ENCODE measurements at places on chromosomes 12 and 14.

DNA sequence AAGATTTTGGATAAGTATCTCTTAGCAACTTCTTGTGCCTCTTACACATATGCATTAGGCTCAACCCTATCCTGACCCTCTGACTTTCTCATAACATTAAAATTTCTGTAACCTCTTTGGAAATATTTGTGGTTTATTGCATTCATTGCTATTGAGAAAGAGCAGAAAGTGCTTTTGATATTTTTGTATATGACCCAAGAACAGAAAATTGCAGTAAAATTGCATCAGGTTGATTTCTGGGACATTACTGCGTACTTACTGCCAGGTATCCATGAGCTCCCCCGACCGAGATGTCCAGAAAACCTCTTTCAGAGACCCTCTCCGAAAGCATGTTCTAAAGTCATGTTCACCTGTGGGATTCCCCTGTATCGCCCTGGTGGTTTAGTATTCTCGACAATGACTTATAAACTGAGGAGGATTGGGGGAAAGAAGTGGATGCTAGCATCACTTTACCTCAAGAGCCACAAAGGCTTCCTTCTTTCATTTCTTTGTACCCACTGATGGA lies 14.5 kb upstream of the IL22 start:
- no peak for DNase-seq

GRCh38 chr12:96514328-96514727 lies 25.0 kb downstream of the CFAP54 start:
- no peak for DNase-seq

- DNase-seq, result no peak
These were observed 16.2 kb upstream of the DICER1 start for GRCh38 chr14:95173518-95173917.

DNA sequence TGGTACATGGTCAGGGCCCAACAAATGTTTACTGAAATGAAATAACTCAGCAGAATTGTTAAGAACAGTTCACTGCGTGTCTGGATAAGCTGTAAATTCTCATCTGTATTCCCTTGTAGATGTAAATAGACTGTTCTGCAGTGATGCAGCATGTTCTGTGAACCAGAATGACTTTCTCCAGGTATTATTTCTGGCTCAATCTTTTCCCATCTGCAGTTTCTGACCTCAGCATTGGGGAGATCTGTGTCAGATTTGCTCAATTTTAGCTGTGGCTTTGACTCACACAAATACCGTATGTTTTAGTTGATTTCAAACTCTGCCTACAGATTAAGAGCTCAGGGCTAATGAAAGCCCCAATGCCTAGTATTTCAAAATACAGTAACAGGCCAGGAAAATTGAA lies 49.2 kb upstream of the DICER1 start:
- DNase-seq, result no peak

GRCh38 chr14:32865827-32866376 lies 72.8 kb upstream of the NPAS3 start:
- no peak for DNase-seq

- DNase-seq, result peak; percentile 10
These were observed 48.2 kb upstream of the VSX2 start for GRCh38 chr14:74190927-74191575.

GRCh38 chr14:101250948-101251811 lies 310.1 kb upstream of the DIO3 start:
- DNase-seq, result no peak

DNA sequence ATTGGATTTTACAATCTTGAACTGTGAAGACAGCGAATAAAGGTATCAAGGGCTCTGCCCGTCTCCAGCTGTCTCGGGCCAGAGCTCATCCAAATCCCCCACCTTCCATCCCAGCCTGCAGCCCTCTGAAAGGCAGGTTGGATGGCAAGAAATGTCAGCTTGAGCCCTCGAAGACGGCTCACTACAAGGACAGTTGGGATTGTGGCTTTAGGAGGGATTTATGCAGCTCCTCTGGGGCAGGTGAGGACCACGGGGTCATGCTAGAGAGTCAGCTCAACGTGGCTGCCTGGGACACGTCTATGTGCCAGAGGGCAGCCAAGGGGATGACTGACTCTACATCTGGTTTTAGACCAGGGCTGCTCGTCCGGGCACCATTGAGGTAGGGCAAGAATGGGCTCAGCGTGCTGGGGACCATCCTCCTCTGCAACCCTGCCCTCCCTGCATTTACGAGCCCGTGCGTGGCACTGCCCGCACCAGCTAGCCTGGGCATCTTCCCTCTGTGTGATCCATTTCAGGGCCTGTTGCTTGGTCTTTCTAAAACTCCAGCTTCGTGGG lies 16.2 kb downstream of the MVK start:
- DNase-seq, result no peak

DNA sequence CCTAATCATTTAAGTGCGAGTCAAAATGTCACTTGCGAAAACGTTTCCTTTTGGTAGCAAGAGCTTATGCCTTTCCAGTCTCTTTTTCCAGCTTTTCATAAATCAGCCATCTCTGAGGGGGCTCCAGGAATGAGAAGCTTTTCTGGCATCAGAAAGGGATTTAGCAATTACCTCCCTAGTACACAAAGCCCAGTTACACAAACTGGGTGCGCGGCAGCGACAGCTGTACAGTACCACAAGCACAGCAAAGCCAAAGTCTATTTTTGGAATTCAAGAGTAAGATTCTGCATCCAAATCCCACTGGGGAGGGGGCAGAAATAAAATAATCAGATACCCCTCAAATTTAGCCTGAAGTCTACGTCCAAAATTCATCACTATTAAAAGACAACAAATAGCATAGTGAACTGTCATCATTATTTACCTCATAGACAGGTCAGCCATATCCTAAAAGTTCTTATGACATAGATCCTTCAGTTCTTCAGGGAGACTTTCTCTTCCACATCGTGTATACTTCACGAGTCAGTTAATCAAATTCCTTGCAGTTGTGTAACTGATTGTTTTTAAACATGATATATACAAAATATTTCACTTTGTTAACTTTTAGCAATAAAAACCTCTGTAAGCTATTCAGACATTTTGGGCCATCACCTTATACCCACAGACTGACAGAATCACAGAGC lies 150.8 kb downstream of the TTC7B start:
- no peak for DNase-seq

GRCh38 chr14:64663174-64663573 lies 41.0 kb upstream of the PLEKHG3 start:
- DNase-seq, result no peak

- DNase-seq, result no peak
These were observed 218.0 kb downstream of the DUSP6 start for GRCh38 chr12:89134213-89134770.
